ENCODE measurements at places on chromosomes 2 and 18.
A peak's percentile ranks its signal among the peaks of the same experiment; 100 is the strongest.

DNA sequence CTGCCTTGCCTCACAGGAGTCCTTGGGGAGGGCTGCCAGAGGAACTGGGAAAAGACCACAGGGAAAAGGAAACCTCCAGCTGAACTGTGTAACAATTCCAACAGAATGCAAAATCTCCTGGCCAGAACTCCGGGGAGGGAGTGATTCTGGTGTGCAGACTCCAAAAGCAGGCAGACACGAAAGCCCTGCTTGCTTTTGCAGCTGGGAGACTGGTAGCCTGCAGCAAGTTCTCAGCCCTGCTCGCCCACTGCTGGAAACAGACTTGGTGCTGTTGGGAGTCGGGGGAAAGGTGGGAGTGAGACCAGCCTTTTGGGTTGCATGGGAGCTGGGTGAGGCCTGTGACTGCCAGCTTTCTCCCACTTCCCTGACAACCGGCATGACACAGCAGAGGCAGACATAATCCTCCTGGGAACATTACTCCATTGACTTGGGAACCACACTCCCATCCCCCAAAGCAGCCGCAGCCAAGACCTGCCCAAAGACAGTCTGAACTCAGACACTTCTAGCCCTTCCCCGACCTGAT lies 26.0 kb upstream of the NMI start:
- DNase-seq, result no peak

DNA sequence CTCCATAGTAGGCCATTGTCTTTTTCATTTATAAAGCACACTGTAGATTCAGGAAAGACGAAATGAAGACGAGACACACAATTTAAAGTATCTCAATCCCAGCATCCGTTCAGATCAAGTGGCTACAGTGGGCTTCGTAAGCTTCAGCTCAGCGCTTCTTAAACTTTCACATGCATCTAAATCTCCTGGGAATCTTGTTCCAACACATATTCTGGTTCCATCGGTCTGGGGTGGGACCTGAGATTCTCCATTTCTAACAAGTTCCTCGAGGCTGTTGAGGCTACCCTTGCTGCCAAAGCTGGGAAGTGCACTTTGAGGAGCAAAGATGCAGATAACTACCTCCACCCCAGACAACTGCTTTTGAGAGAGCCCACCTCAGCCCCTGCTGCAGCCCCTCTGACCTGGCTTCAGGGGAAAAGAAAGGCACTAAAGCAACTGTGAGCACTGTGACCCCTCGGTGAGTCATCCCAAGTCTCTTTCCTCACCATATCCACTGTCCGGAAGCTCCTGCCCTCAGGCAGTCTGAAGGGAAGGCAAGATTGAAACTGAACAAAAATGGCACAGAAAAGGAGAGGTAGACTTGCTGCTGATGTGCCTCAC lies 201.1 kb upstream of the FBXO11 start:
- peak; percentile 63 for DNase-seq

GRCh38 chr2:206993964-206994363 lies 54.6 kb downstream of the CPO start:
- peak; percentile 46 for DNase-seq

- no peak for DNase-seq
Measured at GRCh38 chr2:85405201-85406059, 4.7 kb downstream of the CAPG start.

DNA sequence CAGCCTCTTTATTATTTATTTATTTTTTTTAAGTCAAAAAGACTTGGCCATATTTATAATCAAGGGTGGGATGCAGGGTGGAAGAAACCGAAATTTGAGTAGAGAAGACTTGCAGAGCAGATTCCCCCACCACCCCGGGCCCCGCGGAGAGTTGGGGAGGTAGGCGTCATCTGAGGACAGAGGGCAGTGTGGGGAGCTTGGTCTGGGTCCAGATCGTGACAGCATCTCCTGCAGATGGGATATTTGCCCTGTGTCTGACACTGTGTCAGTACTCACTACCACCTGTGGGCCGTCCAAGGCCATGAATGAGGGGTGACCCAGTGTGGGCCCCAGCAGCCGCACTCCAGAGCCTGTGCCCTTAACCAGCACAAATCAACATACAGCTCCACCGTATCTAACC lies 10.5 kb upstream of the PRELID3A start:
- no peak for DNase-seq

DNA sequence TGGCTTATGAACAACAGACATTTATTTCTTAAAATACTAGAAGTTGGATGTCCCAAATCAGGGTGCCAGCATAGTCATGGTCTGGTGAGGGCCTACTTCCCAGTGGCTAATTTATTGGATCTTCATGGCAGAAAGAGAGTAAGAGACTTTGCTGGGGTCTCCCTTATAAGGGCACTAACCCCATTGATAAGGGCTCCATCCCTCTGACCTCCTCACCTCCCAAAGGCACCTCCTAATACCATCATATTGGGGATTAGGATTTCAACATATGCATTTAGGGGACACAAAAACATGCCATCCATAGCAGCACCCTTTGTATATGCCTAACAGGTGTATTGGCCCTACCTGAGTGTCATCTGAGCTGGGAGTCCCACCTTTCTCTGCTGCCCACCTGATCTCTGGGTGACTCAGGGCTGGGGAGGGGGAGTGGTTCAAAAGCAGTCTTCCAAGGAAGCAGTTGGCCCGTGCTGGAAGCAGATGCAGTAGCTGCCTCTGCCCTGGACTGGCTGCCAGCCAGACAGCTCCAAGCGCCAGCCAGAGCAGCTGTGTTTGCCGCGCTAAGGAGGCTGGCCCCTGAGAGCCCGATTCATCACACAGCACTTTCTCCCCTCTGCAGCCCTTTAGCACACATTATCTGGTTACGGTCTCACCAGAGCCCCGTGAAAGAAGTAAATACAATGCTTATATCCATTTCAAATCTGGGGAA lies 84.6 kb downstream of the SMAD7 start:
- DNase-seq, result peak; percentile 35

GRCh38 chr2:81437456-81438000 lies 1133.0 kb upstream of the LRRTM1 start:
- DNase-seq, result no peak

DNA sequence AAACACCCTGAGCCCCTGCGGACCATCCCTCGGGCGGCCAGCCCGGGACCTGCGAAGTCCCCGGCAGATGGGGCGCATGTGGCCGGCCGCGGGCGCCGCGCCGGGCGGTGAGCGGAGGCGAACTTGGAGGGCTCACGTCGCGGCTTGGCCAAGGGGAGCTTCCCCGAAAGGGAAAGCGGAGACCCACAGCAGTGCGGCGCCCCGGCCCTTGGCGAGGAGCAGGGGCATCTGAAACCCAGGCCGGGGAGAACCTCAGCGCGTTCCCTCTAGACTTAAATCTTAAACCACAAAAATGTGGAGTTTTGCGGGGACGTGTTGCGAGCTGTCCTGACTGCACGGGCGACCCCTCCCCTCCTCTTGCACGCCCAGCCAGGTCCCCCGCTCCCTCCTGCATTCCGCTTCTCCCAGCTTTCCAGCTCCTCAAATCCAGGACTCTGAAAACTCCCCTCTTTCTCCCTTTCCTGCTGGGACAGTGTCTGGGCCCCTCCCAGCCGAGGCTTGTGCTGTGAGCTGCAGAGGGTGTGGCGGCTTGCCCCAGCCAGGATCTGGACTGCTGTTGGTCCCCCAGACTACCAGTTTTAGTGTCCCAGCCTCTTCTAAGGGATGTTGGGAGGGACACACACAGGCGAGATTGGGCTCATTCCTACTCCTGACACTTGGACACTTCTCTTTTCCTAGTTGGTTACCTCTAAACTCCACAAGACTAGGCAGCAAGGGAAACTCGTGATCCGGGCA lies 1.3 kb downstream of the FMNL2 start:
- no peak for DNase-seq

DNA sequence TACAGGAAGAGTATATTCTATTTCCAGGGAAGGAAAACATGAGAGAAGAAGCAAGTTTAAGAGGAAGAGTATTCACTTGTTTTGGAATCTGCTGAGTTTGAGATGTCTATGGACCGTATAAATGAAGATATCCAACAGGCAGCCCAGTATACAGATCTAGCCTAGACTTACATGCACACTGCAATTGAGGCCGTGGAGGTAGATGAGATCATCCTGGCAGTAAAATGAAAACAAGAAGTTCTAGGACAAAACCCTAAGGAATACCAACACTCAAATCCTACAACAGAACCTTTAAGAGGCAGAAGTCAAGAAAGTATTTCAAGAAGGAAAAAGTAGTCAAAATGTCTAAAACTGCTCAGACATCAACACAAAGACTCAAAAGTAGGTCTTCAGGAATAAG lies 16.0 kb downstream of the GRB14 start:
- DNase-seq, result no peak

DNA sequence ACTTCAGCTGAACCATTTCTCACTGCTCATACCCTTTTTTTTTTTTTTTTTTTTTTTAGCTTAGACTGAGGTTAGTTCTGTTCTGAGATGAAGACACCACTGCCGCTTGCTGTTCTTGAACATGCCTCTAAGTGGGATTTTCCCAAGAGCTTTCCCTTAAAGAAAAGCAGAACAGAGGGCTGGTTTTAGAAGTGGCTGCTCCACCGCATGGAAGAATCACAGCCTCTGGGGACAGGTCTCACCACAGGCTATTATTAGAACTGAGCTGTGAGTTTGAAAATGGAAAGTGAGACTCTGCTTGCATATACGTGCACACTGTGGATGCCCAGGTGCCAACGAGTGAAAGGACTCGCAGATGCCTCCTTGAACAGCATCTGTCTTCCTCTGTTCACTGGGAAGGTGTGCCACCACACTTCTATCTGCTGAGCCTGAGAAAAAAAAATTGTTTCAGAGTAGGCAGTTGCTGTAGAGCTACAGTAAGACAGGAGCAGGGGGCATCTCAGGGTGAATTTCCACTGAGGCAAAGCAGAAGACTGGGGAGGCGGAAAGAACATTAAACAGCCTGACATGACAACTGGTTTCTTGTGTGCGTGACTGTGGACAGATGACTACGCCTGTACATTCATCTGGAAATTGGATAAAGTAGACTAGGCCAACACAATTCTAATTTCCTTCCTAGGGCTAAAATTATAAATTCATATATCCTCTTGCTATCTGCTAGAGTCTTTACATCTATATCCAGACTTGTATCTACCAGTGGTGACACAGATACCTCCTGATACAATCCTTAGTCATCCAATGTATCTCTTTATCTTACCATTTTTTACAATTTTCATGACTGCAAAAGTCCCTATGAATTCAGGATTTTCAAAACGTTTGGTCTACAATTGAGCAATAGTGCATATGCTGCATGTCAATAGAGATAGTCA lies 1045.7 kb upstream of the CELF4 start:
- DNase-seq, result no peak

- no peak for DNase-seq
Measured at GRCh38 chr2:139969323-139969722, 1189.1 kb upstream of the NXPH2 start.

GRCh38 chr2:204172145-204172600 lies 235.6 kb downstream of the ICOS start:
- no peak for DNase-seq

- no peak for DNase-seq
Measured at GRCh38 chr18:62601871-62602270, 79.0 kb downstream of the ZCCHC2 start.

DNA sequence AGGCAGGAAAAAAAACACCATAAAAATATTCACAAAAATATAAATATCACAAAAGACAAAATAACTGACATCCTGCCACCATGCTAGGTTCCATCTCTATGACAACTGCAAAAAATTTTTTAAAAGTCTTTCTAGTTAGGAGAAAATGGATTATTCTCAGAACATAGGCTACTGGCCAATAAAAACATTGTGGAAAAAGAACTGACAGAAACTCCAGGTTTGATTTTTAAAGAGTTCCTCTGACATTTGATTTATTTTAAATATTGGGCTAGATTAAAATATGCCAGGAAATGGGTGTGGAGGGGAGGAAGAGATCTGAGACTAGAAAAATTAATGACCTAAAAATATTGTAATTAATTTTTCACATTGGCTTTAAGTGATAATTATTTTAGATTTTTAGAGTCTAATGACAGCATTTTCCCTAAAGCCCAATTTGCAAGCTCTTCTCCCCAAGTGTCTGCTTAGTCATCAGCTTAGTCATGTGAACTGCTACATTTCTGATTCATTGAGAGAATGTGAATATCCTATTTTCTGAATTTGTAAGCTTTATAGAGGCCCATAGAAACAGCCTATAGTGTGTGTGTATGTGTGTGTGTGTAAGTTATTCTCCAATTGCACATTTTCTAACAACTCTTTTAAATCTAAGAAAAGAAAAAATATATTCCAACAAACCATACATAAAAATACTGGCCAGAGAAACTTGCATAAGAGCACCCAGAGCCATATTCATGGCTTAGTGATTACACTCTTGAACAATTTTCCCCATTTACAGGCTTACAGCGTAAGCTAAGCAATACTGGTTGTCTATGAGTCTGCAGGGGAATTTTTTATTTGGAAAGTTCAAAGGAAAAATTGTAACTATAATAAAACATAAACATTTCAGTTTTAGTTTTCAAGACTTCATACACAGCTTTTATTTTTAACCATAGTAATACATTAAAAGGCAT lies 48.4 kb downstream of the TMEFF2 start:
- no peak for DNase-seq

GRCh38 chr2:175599966-175600831 lies 401.9 kb downstream of the LNPK start:
- DNase-seq, result peak; percentile 44

DNA sequence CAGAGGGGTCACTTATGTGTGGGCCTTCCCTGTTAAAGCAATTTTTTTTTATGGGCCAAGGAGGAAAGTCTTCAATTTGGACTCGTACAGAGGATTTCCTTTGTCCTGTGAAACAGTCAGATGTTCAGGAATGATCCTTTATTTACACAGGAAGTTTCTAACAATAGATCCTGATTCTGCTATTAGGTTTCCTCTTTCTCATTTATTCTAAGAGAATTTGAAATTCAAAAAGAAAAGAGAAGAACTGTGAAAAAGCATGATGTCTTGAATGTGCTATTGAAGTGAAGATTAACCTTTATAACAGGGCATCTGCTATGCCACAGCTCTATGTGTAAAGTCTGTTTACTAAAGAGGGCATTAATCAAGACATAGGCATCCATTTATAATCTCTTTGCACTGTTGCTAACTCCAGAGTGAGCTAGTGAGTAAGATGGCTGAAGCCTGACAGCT lies 105.3 kb upstream of the FAM98A start:
- DNase-seq, result no peak

DNA sequence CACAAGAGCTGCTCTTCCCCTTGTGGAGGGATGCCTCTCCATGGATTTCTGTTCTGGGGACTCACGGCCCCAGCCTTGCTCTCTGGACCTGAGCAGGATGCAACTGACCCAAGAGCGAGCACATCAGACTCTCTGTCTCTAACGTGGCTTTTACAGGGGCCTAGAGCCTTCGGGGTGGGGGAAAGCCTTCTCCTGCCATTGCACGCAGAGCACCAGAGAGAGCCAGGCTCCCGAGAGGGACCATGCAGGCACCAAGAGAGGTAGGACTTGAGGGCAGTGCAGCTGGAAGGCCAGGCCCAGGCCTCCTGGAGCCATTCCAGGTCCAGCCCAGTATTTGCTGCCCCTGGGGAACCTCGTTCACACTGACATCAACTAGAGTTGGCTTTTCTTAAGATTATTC lies 475.6 kb upstream of the MYT1L start:
- DNase-seq, result no peak

DNA sequence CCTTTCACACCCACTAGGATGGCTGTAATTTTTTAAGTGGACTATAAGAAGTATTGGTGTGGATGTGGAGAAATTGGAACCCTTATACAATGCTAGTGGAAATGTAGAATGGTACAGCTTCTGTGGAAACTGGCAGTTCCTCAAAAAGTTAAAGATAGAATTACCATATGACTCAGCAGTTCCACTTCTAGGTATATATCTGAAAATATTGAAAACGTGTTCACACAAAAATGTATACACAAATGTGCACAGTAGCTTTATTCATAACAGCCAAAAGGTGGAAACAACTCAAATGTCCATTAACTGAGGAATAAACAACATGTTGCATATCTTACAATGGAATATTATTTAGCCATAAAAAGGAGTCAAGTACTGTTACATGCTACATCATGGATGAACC lies 17.7 kb downstream of the TANK start:
- no peak for DNase-seq
